ENCODE measurements at places on chromosomes 2 and 18.

DNA sequence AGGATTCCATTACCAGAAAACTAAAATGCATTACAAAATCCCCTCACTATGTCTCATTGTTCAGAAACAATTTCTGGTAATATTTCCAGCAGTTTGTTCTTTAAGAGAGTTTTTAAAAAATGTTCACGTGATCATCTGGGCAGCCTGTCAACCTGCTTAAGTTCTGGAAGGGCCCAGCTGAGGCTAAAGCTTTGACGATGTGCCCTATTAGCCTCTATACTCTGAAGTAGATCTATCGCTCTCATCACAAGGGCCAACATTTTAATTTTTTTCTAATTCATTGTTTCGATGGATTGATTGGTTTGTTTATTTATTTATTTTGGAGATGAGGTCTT is 205.8 kb downstream of the PRKCE start:
- no peak for DNase-seq

GRCh38 chr18:2143636-2144035 is 427.7 kb downstream of the METTL4 start:
- DNase-seq: no peak

DNA sequence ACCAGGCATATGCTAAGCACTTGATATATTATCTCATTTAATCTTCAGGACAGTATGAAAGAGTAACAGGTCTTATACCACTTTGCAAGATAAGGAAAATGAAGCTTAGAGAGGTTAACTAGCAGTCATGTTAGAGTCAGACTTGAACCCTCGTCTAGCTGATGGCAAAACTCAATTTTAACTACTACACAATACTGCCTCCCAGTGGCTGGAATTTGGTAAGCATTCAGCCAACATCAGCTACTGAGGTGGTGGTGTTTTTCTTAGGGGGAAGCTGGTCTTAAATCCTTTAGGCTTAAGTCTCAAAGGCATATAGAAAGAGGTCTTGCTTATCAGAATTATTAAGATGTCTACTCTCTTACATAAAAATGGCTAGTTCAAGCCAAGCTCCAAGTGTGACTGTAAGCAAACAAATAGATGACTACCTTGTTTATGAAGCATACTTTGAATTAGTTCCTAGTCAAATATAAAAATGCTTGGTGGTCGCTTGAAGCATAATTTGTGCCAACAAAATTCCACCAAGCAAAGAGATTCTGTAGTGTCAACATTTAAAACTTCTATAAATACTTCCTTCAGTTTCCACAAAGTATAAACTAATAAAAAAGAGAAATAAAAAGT is 325.4 kb upstream of the FIGN start:
- DNase-seq: peak; percentile 58

DNA sequence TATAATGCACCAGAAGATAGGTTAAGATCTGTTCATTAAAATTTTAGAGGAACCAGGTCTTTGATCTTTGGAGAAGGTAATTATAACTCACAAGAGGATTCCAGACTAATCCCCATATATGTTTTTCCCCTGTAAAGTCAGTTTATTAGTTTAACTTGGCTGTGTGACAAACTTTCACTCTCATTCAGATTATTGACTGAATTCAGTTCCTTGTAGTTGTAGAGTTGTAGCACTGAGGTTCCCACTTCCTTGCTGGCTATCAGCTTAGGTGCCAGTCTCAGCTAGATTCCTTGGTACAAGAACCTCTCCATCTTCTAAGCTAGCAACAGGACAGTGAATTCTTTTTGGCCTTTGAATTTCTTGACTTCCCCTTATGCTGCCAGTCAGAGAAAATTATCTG is 19.1 kb downstream of the REG1A start:
- no peak for DNase-seq
